ENCODE measurements at places on chromosomes 16 and 17.
A peak's percentile ranks its signal among the peaks of the same experiment; 100 is the strongest.

DNA sequence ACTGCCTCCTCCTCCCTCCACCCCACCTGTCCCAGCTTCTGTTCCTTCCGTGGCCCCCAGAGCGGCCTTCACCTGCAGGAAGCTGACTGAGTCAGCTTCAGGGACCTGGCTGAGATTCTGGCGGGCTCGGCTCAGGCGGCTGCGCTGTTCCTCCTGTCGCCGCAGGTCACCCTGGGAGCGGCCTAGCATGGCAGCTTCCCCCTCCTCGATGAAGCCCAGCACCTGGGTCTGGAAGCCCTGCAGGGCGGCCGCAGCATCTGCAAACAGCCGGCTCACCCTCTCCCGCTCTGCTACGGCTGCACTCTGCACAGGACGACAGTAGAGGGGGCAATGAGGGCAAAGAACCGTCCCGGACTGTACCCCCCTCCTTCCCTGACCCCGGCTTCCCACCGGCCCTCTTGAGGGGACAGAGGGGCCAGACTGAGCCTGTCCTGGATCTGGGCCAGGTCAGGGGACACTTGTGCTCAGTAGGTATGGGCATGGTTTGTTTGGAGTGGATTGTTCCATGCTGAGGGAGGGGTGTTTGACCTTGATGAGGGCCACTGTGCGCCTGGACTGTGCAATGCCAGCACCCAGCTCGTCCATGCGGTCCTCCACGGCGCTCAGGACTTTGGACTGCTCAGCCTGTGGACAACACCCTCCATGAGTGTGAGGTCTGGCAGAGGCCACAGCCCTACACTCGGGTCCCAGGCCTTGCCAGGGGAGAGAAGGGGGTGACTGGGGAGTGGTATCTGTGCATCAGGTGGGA, 2.0 kb downstream of the TRIM47 start:
- no peak for DNase-seq

DNA sequence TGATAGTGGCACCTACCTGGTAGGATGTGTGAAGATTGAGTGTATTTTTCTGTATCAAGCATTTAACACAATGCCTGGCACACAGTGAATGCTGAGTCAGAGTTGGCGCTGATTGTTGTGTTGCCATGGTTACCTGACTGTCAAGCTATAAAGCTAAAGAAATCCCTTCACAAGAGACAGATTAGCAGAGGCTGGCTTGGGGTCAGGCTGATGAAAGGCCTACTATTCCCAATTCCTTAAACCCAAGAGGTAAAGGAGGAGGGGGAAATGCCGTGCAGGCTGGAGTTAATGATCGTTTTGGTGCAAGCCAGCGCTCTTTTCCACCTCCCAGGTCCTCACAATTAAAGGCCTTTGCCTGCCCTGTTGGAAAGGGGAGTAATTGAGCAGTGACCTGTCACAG, 5.9 kb downstream of the CLEC19A start:
- no peak for DNase-seq

- no peak for DNase-seq
Observed at GRCh38 chr17:8056976-8057625, 18.2 kb downstream of the ALOX15B start.

GRCh38 chr17:72726936-72727335, 365.6 kb downstream of the SLC39A11 start:
- DNase-seq: no peak

GRCh38 chr17:66398059-66398458, 95.6 kb downstream of the PRKCA start:
- DNase-seq: no peak

DNA sequence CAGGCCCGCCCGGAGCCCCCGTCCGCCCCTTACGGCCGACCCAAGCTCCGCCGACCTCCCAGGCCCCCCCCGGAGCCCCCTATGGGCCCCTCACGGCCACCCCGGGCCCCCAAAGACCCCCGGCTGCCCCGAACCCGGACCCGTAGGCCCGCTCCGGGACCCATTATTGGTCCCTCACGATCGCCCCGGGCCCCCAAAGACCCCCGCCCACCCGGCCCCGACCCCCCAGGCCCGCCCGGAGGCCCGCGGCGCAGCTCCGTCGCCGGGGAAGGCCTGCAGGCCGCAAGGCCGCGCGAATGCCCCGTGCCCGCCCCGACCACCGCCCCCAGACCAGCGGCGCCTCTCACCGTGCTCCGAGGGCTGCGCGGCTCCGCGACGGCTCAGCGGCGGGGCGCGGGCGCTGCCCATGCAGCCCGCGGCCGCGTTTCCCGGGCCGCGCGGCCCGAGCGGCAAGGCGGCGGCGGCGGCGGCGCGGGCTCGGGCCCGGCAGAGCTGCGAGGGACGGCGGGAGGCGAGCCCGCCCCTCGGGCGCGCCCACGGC, 393 bp downstream of the ANKRD11 start:
- no peak for DNase-seq

DNA sequence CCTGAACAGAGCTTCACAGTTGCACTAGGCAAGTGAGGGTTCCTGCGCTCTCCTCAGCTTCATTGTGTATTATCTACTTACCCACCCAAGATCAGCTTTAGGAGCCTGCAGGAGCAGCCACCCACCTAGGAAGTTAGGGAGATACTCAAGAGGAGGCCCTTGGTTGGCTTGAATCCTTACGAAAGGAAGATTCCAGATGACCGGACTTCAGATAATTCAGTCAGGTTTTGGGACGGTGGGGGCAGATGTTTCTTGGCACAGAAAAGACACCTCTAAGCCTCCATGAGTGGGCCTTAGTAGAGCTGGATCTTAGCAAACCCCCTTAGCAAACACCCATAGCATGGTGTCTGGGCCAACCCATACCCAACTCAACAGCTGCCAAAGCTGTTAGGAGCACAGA, 2.4 kb upstream of the CBFB start:
- DNase-seq: no peak

GRCh38 chr17:74521701-74522201, 9.5 kb downstream of the CD300LB start:
- no peak for DNase-seq

- DNase-seq: no peak
Observed at GRCh38 chr17:40506786-40507185, 5.4 kb upstream of the TNS4 start.

DNA sequence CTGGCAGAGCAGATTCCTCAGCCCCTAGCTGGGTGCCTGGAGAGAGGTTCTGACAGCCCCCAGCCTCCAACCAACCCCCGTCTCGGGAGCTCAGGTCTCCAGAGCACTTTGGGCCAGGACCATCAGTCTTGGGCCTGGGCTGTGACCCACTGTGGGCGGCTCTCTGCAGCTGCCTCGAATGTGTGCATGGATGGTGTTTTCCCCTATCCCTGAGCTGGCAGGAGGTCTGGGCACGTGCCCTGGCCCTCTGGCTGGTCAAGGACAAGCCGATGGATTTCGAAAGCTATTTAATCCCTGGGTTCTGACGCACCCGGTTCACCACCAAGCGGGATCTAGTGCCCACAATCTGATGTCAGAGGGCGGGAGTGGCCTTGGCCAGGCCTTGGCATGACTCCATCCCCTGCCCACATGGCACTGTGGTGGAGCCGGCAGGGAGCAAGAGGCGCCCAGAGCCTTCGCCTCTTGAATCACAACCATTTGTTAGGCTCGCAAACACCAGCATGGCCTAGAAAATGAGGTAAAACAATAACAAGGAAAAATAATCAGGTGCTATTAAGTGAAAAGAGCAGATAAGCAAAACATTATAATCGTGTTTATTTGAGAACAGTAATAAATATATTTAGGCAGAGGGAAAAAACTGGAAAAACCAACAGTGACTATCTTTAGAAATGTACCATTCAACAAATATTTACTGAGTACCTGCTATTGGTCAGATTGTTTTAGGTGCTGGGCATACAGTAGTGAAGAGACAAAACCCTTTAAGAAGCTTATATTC, 69.3 kb upstream of the TOB1 start:
- peak; percentile 58 for DNase-seq

- DNase-seq: no peak
Observed at GRCh38 chr16:29231244-29231643, 175.3 kb downstream of the NPIPB11 start.

DNA sequence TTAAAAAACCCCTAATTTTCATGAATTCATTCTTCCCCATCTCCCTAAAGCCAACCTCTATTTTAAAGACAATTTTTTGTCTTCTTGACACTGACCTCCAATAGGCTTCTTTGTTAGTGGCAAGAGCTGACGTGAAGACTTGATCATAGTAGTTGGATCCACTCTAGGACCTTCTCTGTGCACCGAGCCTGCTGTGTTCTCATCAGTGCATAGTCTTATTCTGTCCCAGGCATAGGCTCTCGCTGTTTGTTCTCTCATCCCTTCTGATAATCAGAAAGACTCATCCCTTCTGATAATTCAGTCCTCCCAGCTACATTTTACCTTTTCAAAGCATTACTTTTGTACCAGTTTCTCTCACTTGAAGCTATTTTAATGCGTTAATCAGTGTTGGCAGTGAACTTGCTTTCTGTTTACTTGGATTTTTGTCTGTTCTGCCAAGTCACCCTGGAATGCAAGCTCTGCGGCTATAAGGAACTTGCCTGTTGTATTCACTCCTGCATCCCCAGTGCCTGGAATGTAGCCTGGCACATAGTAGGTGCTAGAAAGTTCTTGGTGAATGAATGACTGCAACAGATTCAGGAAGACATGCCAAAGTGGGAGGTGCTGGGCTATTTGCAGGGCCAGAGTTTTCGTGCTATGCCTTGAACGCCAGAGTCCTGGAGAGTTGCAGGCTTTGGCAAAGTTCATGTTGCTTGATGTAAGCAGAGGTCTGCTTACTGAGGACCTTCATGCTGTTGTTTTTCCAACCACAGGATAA, 147.6 kb upstream of the MPHOSPH6 start:
- no peak for DNase-seq

DNA sequence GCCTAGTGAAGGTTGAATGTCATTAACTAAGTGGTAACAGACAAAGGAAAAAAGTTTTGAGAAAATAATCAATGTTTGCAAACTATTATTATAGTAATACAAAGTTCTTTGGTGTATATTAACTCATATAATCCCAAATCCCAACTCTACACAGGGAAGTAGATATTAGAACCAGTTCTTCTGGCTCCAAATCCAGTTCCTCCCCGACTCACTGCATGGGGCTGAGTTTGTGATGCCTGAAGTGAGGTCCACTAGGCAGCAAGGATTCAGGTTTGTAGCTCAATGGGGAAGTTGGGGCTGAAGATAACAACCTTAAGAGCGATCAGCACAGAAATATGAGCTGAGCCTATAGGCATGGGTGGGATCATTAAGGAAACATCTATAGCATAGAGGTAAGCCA, 5.6 kb upstream of the SYNRG start:
- DNase-seq: no peak

- no peak for DNase-seq
Observed at GRCh38 chr16:17294856-17295255, 175.9 kb downstream of the XYLT1 start.

- no peak for DNase-seq
Observed at GRCh38 chr16:71645450-71645849, 19.5 kb downstream of the MARVELD3 start.

Measured in substantia nigra (tissue), 51 donors.